ENCODE measurements at places on chromosomes 4 and X. TPM values are rescaled to one million over a fixed set of nuclear protein-coding genes. Genes with fewer than 3 reads are reported as not detected.

- no peaks in the 10 kb centered on the region for H3K4me1 ChIP-seq
- no peaks in the 10 kb centered on the region for H3K27me3 ChIP-seq
- DNase-seq: no peak
- H3K27ac ChIP-seq: no peak overlapping the region
- H3K36me3 ChIP-seq: peaks cover 10% of the 10 kb centered on the region
- no peak overlapping the region for H3K4me3 ChIP-seq
Observed at GRCh38 chr4:102692474-102692873, 68.3 kb downstream of the MANBA start.

DNA sequence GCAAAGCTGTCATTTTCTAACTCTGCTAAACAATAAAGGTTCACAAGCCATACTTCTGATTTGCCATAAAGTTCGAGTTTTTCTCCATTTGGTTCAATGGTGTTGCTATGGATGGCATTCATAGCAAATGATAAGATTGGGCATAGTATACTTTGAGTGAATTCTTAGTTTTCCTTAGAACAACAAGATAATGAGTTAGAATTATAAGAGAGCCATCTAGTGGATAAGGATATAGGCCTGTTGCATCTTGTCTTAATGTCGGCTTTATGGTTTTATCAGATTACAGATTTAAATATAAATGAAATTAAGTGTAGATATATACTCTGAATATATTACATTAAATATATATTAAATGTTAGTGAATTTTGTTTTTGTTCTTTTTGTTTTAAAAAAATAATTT, 644.6 kb downstream of the IL1RAPL1 start:
- no peaks in the 10 kb centered on the region for H3K36me3 ChIP-seq
- DNase-seq: no peak
- no peak overlapping the region for H3K27ac ChIP-seq
- no peaks in the 10 kb centered on the region for H3K4me1 ChIP-seq
- H3K4me3 ChIP-seq: no peak overlapping the region

DNA sequence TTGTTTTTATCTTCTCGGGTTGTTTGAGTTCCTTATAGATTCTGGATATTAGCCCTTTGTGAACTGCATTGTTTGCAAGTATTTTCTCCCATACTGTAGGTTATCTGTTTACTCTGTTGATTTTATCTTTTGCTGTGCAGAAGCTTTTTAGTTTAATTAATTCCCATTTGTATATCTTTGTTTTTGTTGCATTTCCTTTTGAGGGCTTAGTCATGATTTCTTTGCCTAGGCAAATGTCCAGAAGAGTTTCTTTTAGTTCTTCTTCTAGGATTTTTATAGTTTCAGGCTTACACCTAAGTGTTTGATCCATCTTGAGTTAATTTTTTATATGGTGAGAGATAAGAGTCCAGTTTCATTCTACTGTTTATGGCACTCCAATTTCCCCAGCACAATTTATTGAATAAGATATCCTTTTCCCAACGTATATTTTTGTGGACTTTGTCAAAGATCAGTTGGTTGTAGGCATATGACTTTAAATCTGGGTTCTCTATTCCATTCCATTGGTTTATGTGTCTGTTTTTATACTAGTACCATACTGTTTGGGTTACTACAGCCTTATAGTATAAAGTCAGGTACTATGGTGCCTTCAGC, 54.3 kb downstream of the EGF start:
- H3K4me3 ChIP-seq: no peak overlapping the region
- H3K4me1 ChIP-seq: no peaks in the 10 kb centered on the region
- H3K36me3 ChIP-seq: no peaks in the 10 kb centered on the region
- no peak overlapping the region for H3K27ac ChIP-seq

DNA sequence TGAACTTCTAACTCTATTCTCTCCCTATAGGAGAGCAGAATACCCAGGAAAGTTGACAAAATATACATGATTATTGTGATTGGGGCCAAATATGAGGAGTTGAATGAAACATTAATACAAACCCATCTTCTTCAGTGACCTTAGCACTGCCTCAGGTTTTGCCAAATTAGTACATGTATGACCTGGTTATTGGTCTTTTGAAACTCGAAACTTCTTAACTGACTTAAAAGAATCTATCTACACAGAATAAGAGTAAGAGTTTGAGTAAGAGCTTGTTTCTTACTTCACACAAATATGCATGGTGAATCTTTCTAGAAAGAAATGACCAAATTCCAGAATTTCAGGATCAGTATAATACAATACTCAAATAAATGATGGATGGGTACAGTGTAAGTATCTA, 213.0 kb upstream of the GK2 start:
- H3K36me3 ChIP-seq: no peaks in the 10 kb centered on the region
- H3K4me1 ChIP-seq: no peaks in the 10 kb centered on the region
- H3K27ac ChIP-seq: no peak overlapping the region
- H3K27me3 ChIP-seq: no peaks in the 10 kb centered on the region
- no peak overlapping the region for H3K4me3 ChIP-seq

DNA sequence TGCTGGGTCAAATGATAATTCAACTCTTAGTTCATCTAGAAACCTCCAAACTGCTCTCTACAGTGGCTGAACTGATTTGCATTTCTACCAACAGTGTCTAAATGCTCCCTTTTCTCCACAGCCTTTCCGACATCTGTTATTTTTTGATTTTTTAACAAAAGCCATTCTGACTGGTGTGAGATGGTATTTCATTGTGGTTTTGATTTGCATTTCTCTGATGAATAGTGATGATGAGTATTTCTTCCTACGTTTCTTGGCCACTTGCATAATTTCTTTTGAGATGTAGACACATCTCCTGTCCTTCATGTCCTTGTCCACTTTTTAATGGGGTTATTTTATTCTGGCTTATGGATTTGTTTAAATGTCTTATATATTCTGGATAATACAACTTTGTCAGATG, 298.2 kb upstream of the ARSJ start:
- no peak for DNase-seq
- no peaks in the 10 kb centered on the region for H3K36me3 ChIP-seq
- H3K27ac ChIP-seq: no peak overlapping the region
- H3K4me1 ChIP-seq: no peaks in the 10 kb centered on the region
- no peaks in the 10 kb centered on the region for H3K27me3 ChIP-seq
- no peak overlapping the region for H3K4me3 ChIP-seq

DNA sequence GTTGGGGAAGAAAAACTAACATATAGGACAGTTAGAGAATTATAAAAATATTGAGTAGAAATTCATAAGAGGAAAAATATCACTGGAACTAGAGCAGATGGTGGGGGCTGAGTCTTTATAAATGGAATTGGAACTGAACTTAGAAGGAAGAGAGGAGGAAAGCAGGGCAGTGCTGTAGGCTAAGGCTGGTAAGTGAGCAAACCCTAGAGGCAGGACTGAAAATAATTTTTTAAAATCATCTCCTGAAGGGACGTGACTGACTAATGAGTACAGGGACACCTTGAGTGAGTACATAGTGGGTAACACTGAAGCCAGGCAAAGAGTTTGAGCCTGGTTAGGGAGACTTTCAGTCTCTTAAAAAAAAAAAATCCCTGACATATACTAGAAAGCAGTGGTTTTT, 63.3 kb downstream of the GALNT7 start:
- no peak for DNase-seq
- H3K4me3 ChIP-seq: no peak overlapping the region

The ZGRF1 gene
- 6.2 TPM for total RNA-seq

The NALF2 gene
- total RNA-seq: not detected

The ARHGEF6 gene
- total RNA-seq: 83.4 TPM

Measured in CD4-positive, alpha-beta memory T cell (primary cell).